Fibroblast of skin of right quadriceps (primary cell): ENCODE measurements at places on chromosomes 16 and 17.

DNA sequence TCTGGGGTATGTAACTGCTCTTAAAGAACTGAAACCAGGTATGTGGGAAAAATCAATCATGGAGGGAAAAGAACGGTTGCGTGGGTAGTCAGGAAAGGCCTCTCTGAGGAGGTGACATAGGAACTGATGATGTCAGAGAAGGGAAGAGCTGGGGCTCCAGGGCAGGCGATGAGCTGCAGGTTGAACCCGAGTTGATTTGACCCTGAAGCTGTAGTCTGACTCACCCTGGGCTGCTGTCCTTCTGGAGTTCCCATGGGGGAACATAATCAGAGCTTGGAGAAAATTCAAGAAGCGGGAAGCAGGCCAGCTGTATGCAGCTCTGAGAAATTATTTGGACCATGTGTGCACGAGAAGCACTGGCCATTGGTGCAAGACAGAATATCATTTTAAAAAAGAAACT is 16.7 kb downstream of the SLC6A2 start:
- peak; percentile 49 for DNase-seq

DNA sequence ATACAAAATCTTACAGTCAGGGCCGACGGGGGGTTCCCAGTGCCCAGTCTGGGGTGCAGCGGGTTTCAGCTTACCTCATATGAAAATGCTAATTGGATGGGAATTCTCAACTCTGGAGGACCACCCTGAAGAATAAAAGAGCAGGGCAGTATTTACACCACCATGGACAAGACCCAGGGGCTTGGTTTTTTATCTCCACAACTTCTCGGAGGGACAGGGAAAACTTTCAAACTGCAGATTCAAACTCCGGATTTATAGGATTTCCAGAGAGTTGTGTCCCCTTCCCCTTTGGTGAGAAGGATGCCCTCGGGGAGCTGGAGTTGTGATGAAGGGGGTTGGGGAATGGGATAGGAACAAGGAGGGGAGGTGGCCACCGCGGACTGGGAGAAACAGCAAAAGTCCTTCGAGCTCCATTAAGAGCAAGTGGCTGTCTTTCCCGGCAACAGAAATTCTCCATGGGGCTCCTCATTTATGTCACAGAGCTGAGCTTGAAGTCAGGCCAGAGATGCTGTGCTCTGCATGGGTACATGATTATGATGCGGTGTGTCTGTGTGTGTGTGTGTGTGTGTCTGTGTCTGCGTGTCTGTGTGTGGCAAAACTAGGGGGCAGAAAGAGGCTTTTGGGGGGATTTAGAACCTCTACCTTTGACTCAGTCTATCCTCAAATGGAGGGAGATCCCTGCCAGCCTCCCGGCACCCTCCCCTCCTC is 15.7 kb downstream of the FOXL1 start:
- DNase-seq: no peak

DNA sequence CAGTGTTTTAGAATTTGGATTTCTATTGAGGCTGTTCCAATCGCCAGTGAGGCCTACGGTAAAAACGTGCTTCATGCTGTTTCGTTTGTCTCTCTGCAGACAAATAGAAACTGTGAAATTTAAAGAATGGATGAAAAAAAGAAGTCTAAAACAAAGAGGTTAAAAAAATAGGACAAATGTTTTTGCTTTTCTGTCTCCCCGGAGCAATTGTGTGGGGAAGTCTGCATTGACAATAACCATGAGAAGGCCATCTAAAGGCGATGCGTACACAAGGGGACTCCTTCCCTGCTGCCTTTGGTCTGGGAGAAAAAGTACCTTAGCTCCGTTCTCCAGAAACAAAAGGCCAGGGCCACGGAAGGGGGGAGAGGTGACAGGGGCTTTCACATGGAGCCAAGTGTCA is 4.6 kb upstream of the ZFHX3 start:
- DNase-seq: no peak

DNA sequence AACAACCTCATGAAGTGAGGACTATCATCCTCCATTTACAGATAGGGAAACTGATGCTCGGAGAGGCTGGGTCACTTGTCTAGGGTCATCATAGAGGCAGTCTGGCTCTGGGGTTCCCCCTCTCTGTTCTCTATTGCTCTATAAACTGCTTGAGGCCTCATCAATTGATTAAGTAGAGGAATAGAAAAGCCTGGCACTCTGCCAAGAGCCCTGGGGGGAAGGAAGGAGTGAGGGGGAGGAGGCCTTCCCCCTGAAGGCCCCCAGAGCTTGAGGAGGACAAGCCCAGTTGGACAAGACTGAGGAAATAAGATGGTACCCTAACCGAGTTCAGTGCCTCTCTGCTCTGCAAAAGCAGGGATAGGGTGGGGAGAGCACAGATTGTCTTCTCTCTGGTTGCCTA is 21.0 kb downstream of the SDK2 start:
- DNase-seq: no peak

DNA sequence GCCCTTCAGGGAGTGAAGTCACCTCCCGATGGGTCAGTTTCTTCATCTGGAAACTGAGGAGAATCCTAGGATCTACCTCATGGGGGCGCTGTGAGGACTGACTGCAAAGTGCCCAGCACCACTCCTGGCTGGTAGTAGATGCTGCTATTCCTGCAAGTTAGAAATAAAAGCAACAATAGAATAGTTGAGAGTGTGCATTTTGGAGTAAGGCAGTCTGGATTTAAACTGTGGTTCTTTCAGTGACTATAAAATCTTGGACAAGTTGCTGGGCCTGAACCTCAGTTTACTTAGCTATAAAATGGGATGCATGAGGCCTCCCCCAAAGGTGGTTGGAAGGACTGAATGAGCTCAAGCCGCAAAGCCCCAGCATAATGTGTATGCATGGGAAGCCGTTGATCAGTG is 70.6 kb downstream of the CYB5B start:
- no peak for DNase-seq

DNA sequence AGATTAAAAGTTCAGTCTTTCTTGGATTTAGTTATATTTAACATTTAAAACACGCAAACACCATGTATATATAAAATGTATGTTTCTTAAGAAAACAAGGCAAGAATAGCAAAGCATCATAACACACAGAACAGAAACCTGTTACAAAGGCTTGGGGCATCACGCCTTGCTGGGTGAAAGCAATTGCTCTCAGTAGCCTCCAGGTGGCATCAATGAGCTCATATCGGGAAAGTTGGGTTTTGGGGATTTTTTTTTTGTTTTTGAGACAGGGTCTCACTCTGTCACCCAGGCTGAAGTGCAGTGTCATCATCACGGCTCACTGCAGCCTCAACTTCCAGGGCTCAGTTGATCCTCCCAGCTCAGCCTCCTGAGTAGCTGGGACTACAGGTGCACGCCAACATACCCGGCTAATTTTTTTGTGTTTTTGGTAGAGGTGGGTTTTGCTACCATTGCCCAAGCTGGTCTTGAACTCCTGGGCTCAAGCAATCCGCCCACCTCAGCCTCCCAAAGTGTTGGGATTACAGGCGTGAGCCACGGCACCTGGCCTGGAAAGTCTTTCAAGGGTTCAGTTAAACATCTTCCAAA is 56.9 kb downstream of the CYB5D2 start:
- DNase-seq: peak; percentile 32

- no peak for DNase-seq
Measured at GRCh38 chr16:31710134-31710533, 163.5 kb upstream of the ZNF267 start.

GRCh38 chr17:14316126-14316832 is 15.4 kb downstream of the HS3ST3B1 start:
- DNase-seq: no peak

DNA sequence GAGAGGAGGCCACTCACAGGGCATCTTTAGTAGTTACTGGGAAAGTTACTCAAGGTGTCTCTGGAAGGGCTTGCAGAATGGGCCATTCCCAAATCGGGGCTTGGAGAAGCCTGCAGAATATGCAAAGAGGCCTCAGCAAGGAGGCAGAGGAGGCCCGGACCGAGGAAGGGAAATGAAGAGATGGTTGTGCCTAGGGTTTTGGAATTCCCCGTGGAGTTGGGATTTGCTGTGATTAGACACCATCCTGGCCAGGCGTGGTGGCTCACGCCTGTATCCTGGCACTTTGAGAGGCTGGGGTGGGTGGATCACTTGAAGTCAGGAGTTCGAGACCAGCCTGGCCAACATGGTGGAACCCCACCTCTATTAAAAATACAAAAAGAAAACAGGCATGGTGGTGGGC is 193.0 kb downstream of the IRF8 start:
- no peak for DNase-seq

- no peak for DNase-seq
Measured at GRCh38 chr17:67385122-67385988, 8.3 kb downstream of the PITPNC1 start.

DNA sequence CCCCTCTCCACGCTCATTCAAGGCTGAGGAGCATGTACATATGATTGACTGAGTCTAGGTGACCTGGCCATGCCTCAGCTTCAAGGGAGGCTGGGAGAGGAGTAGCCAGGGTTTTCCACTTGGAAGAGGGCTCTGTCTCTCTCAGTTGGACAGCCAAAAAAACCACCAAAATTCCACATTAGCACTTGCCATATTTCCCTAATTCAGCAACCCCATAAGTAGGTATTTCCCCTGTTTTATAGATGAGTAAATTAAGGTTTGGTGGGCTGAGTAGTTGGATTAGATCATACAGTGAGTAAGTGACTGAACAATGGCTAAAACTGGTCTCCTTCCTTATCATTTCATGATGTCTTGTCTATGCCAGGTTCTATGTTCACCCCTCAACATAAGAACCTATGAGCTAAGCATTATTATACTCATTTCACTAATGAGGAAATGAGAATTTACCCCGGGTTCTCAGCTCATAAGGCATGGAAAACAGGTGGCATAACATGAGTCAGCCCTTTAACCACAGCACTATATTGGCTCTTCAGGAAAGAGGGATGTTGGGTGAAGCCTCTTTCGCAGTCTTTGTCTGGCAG is 68.0 kb upstream of the GAS7 start:
- DNase-seq: peak; percentile 43

GRCh38 chr16:15885560-15886001 is 2.8 kb downstream of the CEP20 start:
- no peak for DNase-seq

GRCh38 chr16:27241658-27242057 is 26.9 kb downstream of the NSMCE1 start:
- DNase-seq: no peak
